T-helper 2 cell treated with Interferon-gamma antibody and Interleukin-4, amounts not matched to agents 5 μg/mL and 100 μg/mL, for 36 hours (primary cell): ENCODE measurements at places on chromosomes 13 and 19.

DNA sequence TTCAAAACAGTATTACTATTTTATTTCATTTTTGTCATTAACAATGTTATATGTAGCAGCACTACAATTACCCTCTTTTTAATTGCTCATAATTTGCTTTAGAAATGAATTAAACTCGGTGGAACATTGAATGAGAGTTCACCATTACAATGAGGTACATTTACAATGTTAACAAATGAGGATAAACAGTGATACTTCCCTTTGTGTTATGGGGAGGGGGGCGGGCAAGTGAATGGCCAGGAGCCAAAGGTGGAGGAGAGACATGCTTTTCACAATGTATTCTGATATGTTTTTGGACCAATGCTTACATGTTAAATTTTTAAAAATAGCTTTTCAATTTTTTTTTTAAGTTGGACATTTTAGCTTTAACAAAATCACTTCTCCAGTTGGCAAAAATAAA is 34.2 kb downstream of the NALCN start:
- DNase-seq, result no peak

GRCh38 chr19:53132141-53132991 is at the start of gene ZNF415:
Gene ZNF415, minus strand, starts transcription at chr19:53132910. Its CDS starts 10,234 bp downstream, at chr19:53122676.
- peak; percentile 33 for DNase-seq

- no peak for DNase-seq
These were observed 9.8 kb downstream of the JOSD2 start for GRCh38 chr19:50501186-50501567.

DNA sequence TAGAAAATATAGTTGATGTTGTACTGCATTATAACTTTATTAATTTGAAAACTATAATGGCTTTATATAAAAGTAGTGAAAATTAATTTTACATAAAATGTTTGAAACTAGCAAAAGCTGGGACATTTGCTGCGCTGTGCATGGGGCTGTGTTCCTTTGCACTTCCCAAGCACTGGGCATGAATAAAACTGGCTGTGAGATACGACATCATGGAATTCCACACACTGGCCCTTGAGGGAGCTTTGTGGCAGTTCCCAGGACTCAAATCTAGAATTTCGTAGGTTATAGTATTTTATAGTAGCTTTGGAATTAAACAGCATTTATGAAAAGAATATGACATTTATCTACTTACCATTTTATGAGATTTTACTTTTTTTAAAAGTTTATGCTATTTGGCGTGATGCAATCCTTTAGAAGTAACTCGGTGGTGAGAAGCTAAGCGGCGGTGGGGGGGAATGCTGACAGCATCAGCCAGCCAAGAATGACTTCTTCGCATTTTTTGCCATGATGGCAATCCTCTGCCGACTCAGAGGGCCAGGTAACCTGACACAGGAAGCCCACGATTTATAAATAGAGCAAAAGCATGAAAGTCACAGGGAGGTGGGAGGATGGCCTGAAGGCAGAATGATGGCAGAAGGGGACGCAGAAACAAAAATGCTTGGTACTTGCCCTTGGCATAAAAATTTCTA is 553.5 kb downstream of the MYO16 start:
- no peak for DNase-seq

- no peak for DNase-seq
These were observed at the start of gene CERS1 for GRCh38 chr19:18895824-18896341. Gene CERS1, minus strand, starts transcription at chr19:18896158. Its CDS starts 86 bp downstream, at chr19:18896072.

- DNase-seq, result no peak
These were observed 32.9 kb upstream of the SLC7A9 start for GRCh38 chr19:32902448-32902847.

DNA sequence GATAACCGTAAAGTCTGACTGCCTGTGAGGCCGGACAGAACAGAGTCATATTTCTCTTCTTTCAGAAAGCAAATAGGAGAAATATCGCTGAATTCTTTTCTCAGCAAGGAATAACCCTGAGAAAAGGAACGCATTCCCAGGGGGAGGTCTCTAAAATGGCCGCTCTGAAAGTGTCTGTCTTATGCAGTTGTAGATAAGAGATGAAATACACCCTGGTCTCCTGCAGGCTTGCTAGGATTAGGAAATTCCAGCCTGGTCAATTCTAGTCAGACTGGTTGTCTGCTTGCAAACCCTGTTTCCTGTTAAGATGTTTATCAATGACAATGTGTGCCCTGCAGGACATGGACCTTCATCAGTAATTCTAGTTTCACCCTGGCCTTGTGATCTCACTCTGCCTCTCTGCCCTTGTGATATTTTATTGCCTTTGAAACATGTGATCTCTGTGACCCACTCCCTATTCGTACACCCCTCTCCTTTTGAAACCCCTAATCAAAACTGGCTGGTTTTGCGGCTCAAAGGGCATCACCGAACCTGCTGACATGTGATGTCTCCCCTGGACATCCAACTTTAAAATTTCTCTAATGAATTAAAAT is 934.8 kb upstream of the SPRY2 start:
- DNase-seq, result no peak

DNA sequence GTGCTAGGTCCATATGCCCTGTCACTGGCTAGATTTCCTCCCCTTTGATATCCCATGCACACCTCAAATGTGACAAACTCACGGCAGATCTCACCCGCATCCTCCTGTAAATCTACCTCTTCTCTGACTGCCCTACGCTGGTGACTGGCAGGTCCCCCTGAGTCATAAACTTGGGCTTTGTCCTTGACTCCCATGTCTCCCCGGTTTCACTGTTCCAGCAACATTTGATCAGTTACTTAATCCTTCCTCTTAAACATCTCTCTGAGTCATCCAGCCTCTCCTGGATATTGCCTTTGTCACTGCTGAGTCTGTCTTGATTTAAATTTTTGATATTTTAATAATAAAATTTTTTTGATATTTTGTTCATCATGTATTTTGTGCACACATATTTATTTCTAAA is 26.5 kb downstream of the FAM216B start:
- DNase-seq, result no peak

- DNase-seq, result no peak
These were observed at the start of gene HOOK2 for GRCh38 chr19:12774588-12775555. Gene HOOK2, minus strand, starts transcription at chr19:12775552. Its CDS starts 103 bp downstream, at chr19:12775449.

- DNase-seq, result no peak
These were observed 43.5 kb downstream of the ZNF91 start for GRCh38 chr19:23351806-23352205.

GRCh38 chr19:43700395-43701000 is 15.4 kb upstream of the IRGC start:
- DNase-seq, result peak; percentile 5

DNA sequence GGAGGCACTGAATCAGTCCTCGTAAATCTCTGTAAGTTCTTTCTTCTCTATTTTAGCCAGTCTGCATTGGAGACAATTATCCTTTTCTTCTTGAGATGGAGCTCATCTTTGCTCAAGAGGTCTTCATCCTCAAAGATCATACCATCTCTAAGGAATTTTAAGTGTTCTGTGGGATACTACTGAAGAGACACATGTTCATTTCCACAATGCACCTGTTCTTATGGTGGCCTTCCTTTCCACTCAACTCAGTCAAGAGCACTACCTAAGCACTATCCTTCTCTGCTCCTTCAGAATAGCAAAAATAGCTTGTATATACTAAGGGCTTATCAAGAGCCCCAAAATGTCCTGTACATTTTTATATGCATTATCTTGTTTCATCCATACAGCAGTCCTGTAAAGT is 214.0 kb downstream of the KLF5 start:
- no peak for DNase-seq

DNA sequence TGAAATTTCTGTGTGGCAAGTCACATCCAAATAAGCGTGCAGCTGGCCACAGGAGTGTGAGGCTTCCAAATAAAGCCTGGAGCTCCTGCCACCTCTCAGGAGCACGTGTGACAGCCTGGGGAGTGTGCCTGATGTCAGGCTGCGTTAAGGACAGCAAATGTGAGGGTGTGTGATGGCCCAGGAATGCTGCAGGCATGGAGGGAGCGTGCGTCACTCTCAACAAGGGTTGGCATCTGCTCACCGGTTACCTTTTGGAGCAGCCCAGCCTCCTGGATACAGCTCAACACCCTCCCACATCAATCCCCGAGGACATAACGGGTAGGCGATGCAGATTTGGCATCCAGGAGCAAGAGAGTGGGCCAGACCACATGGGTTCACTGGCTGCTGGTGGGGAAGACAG is 19.0 kb downstream of the NUMBL start:
- DNase-seq, result no peak

- DNase-seq, result peak; percentile 33
These were observed 88.8 kb downstream of the GNG7 start for GRCh38 chr19:2613507-2614295.

- DNase-seq, result no peak
These were observed 77.1 kb upstream of the WASF3 start for GRCh38 chr13:26480246-26480855.

- peak; percentile 47 for DNase-seq
These were observed 27.5 kb upstream of the ANKRD10 start for GRCh38 chr13:110942248-110942981.

DNA sequence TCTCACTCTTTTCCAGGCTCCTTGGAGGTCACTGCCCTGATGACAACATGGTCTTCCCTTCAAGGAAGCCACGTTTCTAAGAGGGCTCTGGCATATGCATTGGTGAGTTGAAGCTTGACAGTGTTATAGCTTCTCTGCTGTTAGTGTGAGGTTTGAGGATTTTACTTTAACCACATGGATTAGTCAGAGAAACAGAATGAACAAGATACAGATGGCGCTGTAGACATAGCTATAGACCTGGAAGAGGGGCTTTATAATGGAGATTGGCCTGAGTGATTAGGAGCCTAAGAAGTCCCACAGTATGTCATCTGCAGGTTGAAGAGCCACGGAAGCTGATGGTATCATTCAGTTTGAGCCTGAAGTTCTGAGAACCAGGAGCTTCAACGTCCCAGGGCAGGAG is 18.4 kb upstream of the URI1 start:
- DNase-seq, result no peak

DNA sequence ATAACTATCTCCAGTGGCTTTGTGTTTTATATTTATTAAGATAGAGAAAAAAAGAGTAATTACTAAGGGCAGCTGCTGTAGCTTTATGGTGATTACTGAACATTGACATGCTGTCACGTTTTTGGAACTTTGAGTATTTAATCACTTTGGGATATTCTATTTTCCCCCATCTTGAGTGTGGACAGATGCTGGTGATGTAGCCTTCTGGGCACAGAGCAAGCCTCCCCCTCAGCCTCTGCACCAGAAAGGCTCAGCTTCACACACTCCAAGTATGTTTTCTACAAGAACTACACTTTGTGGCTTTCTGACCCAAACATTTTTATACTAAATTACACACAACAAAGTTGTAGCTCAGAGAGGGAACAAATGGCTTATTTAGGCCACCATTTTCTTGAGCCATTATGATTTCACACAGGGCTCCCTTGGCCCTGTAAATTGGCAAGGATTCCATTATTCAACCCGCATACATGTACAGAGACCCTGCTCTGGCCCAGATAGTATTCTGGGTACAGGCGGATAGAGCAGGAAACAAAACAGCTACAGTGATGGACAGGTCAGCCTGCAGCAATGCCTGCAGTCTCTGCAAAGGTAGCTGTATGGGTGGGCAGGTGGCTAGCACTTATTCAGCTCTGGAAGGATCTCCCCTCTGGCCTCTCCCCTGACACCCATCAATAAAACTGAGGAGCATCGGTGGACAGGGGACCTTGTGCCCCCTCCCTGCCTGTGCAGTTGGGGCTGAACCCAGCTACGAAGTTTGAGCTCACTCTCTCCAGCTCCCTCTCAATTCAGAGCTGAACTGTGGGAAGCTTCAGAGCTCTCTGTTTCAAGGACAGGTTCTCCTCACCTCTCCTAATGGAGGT is 1.3 kb downstream of the ALOX5AP start:
- no peak for DNase-seq

- peak; percentile 40 for DNase-seq
These were observed 5.7 kb downstream of the ATP4A start for GRCh38 chr19:35557539-35558399.

- no peak for DNase-seq
These were observed 31.8 kb upstream of the ADGRE5 start for GRCh38 chr19:14349426-14349825.

DNA sequence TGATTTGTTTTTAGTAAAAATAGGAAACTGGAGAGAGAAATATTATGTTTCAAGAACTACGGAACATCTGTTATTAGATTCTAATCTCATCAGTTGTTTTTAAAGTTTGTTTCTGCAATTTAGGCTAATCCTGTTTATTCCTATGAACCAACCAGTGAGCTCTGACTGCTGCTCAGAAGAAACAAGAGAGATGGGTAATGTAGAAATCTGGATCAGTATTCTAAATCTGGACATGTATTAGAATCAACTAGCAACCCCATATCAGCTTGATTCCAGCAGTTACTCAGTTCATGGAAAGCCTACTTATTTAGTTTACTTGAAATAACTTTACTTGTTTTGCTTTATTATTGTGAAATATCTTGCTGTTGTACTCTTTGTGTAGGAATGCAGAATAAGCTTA is 115.2 kb downstream of the TNFRSF19 start:
- no peak for DNase-seq

DNA sequence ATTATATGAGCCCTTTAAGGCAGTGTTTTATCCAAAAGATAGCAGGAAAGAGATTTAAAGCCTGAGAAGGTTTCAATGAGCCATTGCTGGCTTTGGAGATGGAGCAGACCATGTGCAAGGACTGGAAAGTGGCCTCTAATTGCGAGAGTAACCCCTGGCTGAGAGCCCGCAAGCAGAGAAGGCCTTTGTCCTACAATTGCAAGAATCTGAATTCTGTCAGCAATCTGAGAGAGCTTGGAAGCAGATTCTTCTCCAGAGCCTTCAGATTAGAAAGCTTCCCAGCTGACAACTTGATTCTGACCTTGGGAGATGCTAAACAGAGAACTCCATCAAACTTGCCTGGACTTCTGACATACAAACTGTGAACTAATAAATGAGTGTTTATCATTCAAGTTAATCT is 528.7 kb upstream of the KLF12 start:
- DNase-seq, result no peak

GRCh38 chr13:97130190-97130589 is 91.9 kb upstream of the MBNL2 start:
- DNase-seq, result no peak
